ENCODE measurements at places on chromosomes 6 and 20.

GRCh38 chr6:42514745-42515144 is 49.1 kb upstream of the UBR2 start:
- no peak for DNase-seq

DNA sequence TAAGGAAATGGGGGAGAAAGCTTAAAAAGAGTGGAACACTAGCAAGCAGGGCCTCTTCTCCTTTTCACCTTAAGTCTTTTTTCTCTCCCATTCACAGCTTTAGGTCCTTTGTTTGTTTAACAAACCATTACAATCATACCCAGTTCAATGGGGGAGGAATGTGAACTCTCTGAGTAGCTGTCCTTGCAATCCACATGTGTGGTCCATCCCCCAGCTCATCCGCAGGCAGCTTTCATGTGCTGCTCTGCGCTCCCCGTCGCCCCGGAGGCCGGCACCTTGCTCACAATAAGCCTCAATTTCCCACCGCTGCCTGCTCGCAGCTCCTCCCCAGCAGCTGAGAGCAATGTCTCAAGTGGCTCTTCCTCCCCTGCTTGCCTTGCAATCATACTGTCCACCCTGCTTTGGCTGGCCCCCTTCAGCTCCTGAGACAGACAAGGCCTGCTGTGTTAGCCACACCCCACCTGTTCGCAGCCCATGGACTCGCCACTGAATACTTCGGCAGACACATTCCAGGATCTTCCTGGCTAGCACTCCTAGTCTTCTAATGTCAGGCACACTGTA is 49.1 kb downstream of the PLAGL1 start:
- no peak for DNase-seq

- DNase-seq, result no peak
Measured at GRCh38 chr6:15065261-15065989, 180.4 kb upstream of the JARID2 start.

- DNase-seq, result no peak
Measured at GRCh38 chr6:3911130-3911529, 62.0 kb downstream of the FAM50B start.

- DNase-seq, result no peak
Measured at GRCh38 chr6:142286088-142286409, 15.8 kb upstream of the ADGRG6 start.

- DNase-seq, result peak; percentile 71
Measured at GRCh38 chr6:158854214-158855101, 35.3 kb upstream of the EZR start.

GRCh38 chr6:23656255-23657194 is 469.5 kb upstream of the NRSN1 start:
- DNase-seq, result no peak

GRCh38 chr6:2028457-2029038 is 216.9 kb downstream of the GMDS start:
- peak; percentile 50 for DNase-seq

DNA sequence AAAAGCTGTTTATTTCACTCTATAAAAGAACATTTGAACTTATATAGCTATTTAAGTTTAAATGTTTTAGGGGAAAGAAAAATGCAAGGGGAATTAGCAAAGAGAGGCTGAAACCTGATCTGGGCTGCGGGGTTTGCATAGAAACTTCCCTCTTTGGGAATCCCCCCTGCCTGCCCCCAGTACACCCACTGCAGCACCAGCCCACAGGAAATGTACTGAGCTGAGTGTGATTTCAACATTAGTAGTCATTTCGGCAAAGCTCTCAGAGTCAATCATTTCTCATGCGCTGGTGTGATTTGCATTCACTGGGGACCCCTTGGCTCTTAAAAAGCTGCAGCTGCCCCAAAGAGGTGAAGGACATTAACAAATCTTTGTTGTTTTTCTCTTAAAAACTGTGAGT is 859.4 kb downstream of the MAFB start:
- peak; percentile 11 for DNase-seq

GRCh38 chr20:16290358-16290757 is 282.9 kb downstream of the KIF16B start:
- DNase-seq, result no peak

- DNase-seq, result no peak
Measured at GRCh38 chr6:144835322-144835973, 550.3 kb downstream of the UTRN start.

DNA sequence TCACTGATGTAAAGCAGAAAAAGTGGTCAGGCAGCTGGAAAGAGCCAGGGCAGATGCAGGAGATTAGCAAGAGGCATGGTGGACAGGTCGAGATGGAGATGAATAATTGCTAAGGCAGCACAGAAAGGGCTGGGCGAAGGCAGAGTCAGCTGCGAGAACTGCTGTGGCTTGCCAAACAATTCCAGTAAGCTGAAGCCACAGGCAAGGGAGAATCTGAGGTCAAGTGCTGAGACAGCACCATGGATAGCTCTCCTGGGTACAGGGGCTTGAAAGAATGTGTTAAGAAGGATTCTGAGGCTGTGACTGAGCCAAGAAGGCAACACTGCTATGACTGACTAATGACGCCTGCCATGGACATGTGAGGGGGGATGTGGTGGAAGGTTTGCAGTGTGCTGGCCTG is 220.8 kb upstream of the FOXA2 start:
- DNase-seq, result peak; percentile 51

GRCh38 chr6:157884756-157885155 is 61.7 kb downstream of the SNX9 start:
- DNase-seq, result no peak

GRCh38 chr6:2891768-2892170 is 11.3 kb downstream of the SERPINB9 start:
- no peak for DNase-seq

GRCh38 chr6:118708744-118709143 is 57.4 kb upstream of the CEP85L start:
- DNase-seq, result no peak

- DNase-seq, result no peak
Measured at GRCh38 chr6:108746366-108746765, 101.9 kb upstream of the ARMC2 start.

DNA sequence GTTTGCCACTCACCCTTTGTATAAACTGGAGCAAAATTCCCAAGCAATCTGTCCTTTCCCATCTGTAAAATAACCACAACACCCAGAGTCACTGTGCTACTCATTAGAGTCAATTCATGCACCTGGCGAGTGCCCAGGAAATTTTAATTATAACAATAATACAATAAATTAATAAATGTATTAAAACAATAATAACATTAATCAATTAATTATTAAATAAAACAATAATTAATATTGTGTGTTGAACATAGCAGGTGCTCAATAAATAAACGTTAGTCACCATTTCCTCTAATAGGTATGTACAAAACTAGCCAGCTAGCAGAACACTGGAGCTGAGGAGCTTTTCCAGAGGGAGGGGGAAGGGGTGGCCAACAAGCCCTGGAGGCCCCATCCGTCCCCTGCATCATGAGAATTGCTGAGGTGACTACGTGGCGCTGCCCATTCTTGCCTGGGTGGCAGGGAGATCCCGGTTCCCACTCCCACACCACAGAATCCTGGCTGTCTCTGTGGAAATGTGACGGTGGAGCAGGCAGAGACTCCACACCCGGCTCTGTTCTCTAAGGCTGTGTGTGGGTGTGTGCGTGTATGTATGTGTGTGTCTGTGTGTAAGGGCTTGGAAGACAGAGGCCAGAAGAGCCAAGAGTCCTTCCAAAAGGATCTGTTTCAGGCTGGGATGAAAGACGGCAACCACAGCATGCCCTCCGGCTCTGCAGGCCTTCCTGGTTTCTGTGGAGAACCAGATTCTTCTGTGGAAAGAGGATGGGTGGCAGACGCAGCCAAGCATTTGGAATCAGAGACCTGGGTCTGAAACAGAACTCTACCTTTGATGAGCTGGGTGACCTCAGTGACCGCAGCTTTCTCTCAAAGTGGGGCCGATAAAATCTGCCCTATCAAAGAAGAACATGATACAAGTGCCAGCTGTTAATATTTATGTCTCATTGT is 18.8 kb upstream of the EZR start:
- DNase-seq, result no peak

- DNase-seq, result no peak
Measured at GRCh38 chr6:165755583-165755982, 92.5 kb upstream of the PDE10A start.

DNA sequence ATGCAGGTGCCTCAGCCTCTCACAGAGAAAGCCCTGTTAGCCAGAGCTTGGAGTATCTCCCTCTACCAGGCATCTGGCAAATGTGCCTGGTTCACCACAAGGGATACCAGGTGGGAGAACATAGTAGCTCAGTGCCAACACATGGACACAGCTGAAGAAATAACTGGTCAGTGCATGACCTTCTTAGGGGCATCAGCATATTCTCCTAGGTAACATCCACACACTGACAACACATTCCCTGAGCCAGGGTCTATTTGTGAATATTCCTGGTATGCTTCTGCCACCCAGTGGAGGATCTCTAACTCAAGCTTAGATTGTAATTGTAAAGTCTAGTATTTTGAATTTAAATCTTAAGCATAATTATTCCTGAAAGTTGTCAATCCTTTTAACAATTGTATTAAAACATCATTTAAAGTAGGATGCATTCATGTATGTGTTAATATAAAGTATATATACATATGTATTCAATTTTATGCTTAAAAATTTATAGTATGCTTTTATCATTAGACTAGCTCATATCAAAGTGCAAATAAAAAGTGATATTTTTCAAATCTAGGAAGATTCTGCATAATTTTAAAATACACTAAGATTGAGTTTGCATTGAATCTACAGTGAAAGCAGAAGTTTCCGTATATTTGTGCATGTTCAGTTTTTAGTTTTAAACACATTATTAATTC is 45.3 kb upstream of the COL21A1 start:
- peak; percentile 69 for DNase-seq

DNA sequence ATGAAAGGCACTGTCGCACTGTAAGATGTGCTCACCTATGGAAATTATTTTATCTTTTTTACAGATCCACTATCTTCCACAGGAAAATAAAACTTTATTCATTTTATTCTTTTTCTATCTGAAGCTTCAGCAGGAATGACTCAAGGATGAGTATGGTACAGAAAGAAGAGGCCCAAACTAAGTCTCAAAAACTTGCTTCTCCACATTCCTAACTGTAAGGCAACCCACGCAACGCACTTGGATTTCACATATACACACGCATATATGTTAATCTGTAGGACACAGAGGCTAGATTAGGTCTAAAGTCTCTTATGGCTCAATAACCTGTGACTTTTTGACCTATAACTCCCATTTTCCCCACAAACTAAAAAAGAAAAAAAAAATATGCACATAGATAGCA is 81.9 kb downstream of the RALGAPA2 start:
- DNase-seq, result no peak

GRCh38 chr6:9646342-9647070 is 768.4 kb downstream of the TFAP2A start:
- peak; percentile 61 for DNase-seq

GRCh38 chr6:30885999-30886896 is 1.9 kb downstream of the DDR1 start:
- DNase-seq, result peak; percentile 49

DNA sequence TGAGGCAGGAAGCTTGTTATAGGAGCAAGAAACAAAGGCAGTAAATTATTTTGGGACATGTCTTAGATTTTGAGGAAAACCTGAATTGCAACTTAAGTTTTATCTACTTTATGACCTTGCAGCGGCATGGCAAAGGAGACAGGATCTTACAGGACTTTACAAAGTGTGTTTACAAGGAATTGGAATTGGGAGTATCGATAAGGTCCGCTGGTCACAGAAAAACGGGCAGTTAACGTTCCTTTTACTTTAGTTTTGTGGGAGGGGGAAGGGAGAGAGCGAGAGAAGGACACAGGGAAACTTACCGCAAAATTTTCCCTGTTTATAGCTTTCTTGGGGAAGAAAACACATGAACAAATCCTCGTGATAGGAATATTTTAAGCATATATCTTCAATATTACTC is 1607.2 kb downstream of the GRIK2 start:
- DNase-seq, result no peak

GRCh38 chr20:12928358-12928754 is 80.4 kb upstream of the SPTLC3 start:
- no peak for DNase-seq

- no peak for DNase-seq
Measured at GRCh38 chr20:35299780-35300179, 7.6 kb upstream of the FAM83C start.

- DNase-seq, result no peak
Measured at GRCh38 chr6:11218538-11219399, 13.7 kb downstream of the NEDD9 start.

DNA sequence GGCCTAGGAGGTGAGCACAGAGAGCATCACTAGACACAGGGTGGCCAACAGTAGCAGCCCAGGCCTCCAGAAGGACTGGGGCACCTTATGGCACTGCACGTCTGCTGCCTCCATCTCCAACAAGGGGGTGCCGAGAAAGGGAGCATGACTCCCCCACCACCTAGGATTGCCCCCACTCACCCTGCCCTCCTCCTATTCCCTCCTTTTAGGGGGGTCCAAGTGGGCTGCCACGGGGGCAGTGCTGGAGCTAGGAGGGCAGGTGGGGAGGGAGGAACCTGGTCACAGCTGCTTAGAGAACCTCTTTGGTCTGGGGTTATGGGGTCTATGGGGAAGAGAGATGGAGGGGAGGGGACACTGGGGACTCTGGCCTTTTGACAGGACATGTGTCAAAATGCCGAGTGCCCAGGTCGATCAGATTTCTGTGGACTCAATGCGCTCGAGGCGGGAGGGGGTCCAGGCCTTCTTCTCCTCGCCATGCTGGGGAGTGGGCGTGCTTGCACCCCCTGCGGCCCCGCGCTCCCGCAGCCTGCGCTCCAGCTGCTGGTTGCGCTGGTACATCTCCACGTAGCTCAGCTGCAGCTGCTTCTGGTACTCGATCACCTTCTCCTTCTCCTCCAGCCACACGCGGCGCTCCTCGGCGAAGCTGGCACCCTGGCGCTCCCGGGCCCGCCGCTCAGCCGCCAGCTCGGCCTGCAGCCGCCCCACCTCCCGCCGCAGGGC is 4.5 kb upstream of the FASTKD5 start:
- no peak for DNase-seq

DNA sequence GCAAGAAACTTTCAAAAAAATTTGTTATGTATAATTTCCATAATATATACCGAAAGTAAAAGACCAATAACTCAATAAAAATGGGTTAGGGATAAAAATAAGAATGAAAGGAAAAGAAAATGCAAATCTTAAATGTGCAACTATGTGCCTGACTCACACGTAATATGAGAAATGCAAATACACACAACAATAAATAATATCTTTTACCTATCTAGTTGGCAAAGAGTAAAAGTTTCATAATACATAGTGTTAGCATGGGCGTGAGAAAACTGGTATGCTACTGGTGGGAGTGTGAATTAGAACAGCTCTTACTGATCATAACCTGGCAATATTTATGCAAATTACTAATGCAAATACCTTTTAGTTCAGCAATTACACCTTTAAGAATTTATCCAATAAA is 438.5 kb upstream of the CITED2 start:
- DNase-seq, result no peak

DNA sequence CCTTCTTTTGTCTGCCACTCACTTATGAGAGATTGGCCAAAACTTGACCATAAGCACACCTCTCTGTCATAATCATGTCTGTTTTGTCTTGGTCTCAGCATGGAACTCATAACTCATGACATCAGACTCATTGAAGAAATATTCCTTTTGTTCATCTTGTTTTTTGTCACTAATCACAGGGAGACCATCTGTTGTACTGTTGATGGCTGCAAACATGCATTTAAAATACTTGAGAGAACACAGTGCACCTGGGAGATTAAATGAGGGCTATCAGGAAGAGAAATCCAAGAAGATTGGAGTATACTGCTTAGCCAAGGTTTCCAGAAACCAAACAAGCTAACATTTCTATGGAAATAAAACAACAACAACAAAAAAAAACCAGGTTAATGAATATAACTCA is 689.7 kb downstream of the EPM2A start:
- no peak for DNase-seq

- no peak for DNase-seq
Measured at GRCh38 chr20:50111120-50111828, 1.7 kb downstream of the UBE2V1 start.

GRCh38 chr20:62203378-62204030 is 16.6 kb downstream of the HRH3 start:
- no peak for DNase-seq

All from NB4 (cell line).